ENCODE measurements at places on chromosomes 1 and 21. TPM values are rescaled to one million over a fixed set of nuclear protein-coding genes. Genes with fewer than 3 reads are reported as not detected.

The PLA2G2A gene
- not detected for total RNA-seq

- no peak for DNase-seq
Observed at GRCh38 chr21:16742131-16742641, 770.7 kb upstream of the CXADR start.

DNA sequence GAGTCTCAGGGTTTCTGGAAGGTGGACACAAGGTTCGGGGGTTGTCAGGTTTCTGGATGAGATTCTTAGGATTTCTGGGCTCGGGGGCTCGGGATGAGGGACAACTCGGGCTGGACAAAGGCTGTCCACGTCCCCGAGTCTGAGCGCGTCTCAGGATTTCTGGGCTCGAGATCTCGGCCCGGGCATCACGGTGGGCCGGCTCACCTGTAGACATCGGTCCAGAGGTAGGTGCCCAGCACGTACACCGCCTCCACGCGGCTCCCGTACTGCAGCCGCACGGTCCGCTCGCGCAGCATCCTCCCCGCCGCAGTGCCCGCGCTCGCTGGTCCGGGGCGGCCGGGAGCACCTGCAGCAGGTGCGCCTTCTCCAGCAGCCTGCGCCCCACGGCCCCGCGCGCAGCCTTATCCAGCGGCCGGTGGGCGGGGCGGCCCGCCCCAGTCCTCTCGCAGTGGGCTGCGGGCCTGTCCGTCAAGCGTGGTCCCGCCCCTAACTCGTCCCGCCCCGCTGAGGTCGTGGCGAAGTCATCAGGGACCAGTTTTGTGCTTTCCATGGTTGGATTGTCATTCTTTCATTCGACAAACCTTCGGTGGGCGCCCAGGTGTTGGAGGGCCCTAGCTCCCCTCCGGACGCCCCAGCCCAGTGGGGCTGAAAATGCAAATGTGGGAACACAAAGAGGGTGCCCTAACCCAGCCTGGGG lies at the start of gene PADI2:
Gene PADI2 (minus strand): TSS at position 376 of the 697 bp plus-strand sequence. CDS start 80 bp downstream, at position 296.
- DNase-seq: peak; percentile 54

GRCh38 chr1:61636376-61636775 lies 88.6 kb downstream of the TM2D1 start:
- peak; percentile 60 for DNase-seq

DNA sequence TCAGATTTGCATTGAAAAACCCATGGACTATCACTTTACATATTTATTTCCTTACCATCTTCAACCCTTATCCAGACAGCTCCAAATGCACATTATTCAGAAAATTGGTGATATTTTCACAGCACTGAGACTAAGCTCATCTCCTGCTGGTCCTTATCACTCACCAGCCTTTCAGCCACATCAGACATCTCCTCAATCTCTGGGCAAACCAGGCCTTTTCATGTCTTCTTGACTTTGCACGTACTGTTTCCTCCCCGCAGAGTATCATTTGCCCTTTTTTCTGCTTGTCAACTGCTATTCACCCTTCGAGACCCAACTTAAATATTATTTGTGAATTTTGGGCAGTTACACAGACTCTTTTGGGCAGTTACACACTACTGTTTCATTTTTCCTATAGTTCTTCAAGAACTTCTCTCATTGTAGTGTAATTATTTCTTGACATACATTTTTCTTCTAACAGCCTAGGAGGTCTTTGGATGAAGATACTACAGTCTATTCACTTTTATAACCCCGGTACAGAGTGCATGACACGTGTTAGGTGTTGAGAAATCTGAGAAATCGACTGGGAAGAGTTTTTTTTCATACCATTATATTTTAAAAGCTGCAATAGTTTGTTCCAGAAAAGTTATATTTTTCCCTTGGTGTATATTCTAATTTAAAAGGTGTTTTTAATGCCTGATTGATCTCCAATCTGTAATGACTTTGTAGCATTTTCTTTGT lies 98.0 kb downstream of the FGGY start:
- no peak for DNase-seq

Measured in dermis microvascular lymphatic vessel endothelial cell (primary cell).